GM12864 (cell line): ENCODE measurements at places on chromosomes 1 and 21.

DNA sequence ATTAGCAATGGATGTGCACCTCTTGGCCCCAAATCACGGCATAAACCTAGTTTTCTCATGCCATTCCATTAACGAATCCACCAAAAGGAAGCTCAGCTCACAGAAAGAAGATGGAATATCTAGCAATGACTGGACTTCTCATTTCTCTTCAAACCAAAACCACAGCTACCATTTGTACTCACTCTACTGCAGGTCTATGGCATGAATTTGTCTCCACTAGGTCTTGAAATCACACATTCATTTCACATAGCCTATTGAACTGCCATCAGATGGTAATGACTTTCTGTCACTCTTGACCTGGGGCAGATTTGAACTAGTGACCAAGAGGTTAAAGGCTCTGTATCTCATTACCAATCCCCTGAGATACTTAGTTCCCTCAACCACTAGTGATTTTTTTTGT, 382.7 kb downstream of the DPYD start:
- DNase-seq, result no peak

DNA sequence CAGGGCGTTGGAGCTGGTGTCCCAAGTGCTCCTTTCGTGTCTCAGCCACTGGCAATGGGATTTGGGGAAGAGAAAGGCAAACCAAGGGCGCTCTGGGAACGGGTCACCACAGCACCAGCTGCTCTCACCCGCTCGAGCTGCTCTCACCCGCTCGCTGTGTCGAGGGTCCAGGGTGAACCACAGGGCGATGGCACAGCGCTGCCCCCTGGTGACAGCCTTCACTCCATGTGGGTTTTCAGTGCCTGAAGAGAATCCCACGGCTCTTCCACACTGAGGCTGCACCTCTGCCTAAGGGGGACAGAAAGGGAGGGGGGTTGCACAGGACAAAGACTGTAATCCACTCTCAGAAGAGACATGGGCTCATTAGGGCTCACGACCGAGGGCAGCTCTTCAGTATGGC, 7.1 kb upstream of the CLDN19 start:
- no peak for DNase-seq

GRCh38 chr21:35204850-35205541, 155.9 kb upstream of the RUNX1 start:
- no peak for DNase-seq

GRCh38 chr1:18073066-18073642, 34.4 kb upstream of the IGSF21 start:
- DNase-seq, result no peak

DNA sequence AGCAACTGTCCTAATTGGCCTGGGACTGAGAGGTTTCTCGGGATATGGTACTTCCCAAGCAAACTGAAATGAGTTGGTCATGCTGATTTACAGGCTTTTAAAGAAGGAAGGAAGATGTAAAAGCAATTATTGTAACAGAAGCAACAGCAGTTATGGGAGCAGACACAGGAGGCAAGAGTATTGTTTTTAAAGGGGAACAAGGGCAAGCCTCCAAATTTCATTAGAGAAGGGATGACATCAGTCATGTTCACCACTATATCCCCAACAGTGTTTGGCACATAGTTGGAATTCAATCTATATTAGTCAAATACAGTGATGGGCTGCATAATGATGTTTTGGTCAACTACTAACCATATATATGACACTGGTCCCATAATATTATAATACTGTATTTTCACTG, 46.0 kb upstream of the JUN start:
- no peak for DNase-seq

DNA sequence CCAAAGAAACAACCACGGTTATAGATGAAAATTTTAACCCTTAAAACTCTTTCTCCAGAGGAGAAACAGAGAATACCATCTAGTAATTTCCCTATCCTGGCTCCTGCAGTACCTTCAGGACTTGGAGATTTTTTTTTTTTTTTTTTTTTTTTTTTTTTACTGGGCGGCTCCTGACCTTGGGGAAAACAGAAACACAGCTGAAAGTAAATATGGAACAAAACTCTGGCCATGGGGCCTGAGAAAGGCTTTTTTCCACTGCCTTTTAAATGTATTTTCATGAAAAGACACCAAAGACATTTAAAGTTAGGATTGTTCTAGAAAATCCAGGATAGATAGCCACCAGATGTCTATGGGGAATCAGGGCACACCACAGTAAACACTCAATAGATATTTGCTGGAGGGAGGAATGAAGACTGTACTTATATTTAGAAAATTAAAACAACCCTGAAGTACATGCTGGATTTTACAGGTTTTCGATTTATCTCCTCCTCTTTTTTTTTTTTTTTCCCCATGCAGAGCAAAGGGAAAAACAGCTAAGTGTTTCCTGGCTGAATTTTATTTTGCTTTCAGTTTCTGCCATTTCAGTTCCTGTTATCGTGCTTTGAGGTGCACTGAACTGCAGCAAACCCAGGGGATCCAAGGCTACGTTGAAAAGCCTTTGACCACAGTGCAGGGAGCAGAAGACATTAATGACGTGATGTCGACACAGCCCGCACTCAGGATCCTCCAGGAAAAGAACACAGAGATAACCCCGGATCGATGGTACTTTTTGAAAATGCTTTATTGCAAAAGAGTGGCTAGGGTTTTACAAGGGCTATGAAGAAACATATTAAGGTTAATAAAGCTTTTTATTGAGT, 35.7 kb upstream of the CNN3 start:
- DNase-seq, result peak; percentile 56

DNA sequence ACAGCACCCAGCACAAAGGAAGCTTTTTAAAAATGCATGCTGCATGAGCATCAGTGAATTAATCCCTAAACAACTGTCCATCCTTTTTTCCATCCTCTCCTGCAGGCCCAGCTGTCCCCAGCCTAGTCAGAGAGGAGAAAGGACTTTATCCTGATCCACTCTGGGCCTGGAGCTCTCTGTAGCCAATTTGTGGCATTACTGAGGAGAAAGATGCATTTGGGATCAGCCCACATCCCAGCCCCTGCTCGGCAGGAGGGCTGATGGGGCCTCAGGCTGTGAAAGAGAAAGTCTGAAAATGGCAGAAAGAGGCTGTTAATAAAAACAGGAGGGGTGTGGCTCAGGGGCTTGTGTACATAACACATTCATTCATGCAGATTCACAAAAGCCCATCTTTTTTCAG, 37.5 kb upstream of the ATP2B4 start:
- DNase-seq, result no peak

GRCh38 chr1:82401116-82401515, 600.4 kb downstream of the ADGRL2 start:
- DNase-seq, result no peak

DNA sequence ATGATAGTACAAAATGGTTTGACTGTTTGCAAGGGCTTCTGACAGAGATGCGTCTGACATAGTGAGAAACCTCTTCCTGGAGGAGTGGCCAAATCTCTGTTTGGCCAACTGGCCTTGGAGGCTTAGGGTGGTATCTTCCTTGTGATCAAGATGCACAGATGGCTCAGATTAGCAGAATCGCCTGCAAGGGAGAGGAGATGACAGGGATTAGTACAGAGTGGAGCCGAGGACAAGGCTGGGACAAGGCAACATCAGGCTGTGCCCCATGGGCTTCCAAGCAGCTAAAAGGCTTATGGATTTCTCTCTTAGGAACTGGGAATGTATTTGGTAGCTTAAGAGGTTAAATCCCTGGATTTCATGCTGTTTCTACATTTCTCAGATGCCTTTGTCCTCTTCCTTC, 379.1 kb downstream of the SIPA1L2 start:
- DNase-seq, result no peak

DNA sequence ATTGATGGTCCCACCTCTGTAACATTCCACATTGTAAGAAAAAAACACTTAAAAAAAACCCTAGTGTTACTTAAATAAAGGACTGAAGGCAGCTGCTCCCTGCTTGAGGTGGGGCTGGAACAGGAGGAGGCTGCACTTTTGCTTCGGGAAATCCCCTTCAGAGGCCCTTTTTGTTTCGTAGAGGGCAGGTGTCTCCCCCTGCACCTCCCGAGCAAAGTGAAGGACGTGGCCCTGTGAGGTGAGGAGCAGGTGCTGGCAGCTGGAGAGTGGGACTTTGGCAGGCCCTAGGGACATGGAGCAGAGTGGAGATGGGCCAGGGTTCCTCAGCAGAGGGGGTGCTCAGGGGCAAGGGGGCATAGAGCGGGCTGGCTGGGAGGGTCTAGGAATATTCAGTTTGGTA, 33.4 kb upstream of the WNT4 start:
- DNase-seq, result peak; percentile 24

DNA sequence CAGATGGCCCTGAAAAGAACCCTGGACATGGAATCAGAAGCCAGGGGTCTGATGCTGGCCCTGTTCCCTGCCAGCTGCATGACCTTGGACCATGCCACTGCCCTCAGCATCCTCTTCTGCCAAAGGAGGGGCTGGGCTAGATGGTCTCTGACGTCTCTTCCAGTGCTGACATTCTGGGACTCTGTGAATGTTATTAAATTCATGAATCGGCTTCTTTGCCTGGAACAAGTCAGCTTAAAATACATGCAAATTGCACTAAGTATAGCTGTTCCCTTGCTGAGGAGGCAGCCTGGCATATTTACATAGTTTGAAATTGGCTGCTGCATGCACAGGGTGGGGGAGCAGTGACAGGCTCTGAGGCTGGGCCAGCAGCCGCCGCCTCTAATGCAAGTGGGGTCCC, 23.8 kb downstream of the KCNA2 start:
- DNase-seq, result no peak

- no peak for DNase-seq
These were observed 84.7 kb downstream of the PDE9A start for GRCh38 chr21:42737951-42738590.

DNA sequence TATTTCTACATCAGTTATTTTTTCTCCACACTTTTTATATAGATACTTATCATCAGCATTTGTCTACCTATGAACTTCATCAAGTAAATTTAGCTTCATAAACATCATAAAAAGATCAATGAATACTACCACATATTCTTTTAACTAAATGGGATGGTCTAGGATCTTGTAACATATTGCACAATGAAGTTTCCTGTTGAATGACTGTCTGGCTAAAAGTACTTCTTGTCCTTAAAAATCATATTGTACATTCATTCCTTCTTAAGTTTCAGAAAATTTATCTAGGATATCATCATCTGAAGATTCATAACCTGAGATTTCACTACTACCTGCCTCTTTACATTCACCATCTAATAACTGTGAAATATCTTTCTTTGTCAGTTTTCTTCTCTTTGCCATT, 69.0 kb downstream of the MAGI3 start:
- DNase-seq, result no peak

DNA sequence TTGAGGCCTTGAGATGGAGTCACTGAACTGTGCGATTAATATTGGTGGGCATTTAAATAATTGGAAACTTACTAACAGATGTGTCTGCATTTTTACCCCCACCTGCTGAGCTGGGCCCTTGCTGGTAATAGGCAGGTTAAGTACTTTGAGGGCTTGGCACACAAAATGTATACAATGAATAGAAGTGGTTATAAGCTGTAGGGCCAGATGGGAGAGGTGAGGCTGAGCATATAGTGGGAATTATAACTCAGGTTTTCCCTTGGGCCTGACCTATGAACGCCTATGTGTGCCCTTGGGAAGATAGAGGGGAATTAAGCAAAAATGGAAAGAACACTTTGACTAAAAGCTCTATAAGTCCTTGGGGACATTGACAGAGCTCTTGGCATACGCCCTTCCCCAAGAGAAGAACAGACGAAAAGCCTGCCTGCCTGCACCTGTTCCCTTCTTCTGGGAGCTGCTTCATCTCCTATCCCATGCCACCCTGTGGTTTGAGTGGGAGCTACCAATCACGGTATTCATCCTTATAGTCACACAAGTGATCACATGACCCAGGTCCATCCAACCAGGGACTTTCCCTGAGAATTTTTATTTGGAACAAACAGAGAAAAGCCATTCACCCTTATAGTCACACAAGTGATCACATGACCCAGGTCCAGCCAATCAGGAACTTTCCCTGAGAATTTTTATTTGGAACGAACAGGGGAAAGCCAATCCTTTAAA, 260.7 kb upstream of the CSF3R start:
- no peak for DNase-seq

DNA sequence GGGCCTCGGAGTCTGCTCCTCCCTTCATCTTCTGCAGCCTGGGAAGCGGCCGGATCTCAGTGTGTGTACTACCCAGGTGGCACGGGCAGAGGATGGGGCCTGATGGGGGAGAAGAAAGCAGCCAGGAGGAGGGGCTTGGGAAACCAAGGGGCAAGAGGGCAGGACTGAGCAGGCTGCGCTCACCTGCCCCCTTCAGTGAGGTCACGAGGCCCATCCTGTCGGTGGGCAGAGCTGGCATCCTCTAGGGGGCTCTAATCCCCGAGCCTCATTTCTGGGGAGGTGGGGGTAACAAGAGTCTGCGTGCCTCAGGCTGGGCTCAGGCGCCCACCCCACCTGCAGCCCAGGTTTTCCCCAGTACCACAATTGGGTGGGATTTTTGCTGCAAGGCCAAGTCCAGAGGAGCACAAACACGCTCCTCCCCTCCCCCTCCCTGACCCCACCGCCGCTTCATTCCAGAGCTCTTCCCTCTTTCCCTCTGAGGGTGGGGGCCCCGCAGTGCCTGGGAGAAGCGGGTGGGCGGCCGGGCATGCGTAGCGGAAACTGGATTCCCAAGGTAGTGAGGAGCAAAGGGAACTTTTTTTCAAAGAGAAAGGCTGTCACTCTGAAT, 1.8 kb upstream of the WNT3A start:
- no peak for DNase-seq

DNA sequence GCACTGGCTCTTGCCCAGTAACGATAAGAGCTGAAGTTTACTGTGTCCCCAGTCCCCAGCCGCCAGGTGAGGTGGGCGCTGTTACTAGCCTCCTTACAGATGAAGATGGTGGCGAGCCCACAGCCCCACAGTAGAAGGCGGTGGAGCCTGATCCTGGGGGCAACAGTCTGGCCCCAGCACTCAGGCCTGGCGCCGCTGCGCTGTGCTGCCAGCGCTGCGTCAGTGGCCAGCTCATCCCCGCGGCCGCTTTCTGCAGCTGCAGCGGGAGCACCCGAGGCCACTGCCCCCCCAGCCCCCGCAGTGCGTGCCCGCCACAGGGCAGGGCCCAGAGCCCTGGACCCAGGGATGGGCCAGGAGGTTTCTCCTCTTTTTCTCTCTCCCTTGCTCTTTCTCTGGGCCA, 13.3 kb downstream of the H6PD start:
- DNase-seq, result no peak

DNA sequence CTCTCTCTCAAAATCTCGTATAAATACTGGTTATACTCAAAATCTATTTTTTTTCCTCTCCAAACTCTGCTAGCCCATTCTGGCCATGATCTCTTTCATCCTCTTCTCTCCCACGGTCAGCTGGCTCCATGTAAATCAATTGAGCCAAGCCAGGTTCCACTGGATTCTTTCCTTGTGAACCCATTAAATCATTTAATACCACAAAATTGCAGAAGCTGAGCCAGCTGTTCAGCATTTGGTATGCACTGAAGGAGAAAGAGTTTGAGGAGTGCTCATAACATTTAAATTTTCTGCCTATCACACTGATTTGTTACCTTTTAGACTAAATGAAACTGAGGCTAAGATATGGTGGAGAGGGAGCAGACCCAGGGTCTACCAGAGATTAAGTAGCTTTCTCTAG, 29.1 kb upstream of the TADA1 start:
- no peak for DNase-seq

GRCh38 chr1:215539803-215540570, 27.1 kb upstream of the KCTD3 start:
- no peak for DNase-seq

GRCh38 chr1:94270801-94271203, 33.4 kb upstream of the ARHGAP29 start:
- no peak for DNase-seq
